ENCODE measurements at places on chromosomes 7 and 10.

- DNase-seq, result no peak
Observed at GRCh38 chr10:70494536-70494935, 16.0 kb downstream of the PALD1 start.

DNA sequence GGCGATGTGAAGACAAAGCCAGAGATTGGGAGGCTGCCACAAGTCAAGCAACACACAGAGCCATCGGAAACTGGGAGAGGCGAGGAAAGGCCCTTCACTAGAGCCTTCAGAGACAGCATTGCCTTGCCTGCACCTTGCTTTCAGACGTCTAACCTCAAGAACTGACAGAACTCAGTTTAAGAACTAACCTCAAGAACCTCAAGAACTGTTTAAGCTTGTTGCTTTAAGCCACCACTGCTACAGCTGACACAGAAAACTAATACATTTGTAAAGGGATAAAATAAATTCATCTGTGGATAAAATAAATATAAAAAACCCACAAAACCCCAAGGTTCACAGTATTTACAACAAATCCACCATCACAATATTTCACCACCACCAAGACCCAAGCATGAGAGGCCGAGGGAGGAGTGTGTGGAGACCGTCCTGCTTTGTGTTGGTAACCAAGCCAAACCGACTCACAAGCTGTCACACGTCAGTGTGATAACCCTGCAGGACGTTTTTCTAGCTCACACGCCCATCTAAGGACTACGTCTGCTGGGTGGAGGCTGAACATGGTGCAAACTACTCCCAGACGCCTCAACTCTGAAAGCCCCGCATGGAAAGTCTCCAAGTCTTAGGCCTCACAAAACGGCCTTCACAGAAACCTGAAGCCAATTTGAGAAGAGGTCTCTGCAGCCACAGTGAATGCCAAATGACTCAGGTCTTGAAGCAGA lies 116.8 kb downstream of the ABLIM1 start:
- no peak for DNase-seq

DNA sequence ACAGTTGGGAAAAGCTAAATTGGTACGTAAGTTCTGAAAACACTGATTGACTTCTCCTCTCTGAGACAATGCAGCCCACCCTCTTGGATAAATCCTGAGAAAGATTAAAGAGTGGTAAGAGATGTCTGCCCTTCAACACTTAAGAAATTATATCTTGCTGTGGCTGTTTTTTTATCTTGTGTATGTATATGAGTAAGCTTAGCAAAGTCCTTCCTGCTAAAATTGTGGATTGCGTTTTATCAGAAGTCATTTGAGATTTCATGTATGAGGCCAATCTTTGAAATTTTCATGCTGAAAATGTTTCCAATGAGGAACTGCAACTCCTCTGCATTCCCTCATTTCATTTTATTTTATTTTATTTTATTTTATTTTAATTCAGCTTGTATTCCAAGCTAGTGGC lies 106.2 kb upstream of the INHBA start:
- no peak for DNase-seq

DNA sequence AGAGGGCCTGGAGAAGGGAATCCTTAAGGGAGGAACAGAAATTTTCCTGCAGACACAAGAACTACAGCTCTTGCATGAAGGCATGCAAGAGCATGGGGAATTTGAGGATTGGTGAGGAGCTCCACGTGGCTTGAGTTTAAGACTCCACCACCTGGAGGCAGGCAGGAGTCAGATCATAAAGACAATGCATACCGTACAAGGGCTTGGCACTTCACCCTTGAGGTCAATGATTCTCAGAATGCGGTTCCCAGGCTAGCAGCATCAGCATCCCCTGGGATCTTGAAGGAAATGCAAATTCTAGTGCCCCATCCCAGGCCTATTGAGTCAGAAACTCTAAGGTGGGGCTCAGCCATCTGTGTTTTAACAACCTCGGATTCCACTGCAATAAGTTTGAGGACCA lies 143.8 kb downstream of the C7orf25 start:
- no peak for DNase-seq

DNA sequence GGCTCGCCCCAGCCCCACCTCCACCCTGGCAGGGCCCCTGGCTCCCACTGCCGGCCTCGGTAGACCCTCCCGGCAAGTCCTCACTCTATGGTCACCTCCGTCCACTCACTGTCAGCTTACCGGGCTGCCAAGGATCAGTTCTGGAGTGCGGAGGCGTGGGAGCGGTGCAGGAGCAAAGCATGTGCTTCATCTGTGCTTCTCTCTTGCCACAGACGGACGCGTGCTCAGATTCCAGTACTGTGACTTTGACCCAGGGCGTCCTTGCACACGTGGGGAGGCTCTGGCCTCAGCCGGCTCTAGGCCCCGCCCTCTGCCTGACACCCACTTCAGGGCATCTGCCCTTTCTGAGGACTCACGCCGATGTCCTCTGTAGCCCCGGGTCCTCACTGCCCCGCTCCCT lies 547.5 kb upstream of the FOXK1 start:
- no peak for DNase-seq

DNA sequence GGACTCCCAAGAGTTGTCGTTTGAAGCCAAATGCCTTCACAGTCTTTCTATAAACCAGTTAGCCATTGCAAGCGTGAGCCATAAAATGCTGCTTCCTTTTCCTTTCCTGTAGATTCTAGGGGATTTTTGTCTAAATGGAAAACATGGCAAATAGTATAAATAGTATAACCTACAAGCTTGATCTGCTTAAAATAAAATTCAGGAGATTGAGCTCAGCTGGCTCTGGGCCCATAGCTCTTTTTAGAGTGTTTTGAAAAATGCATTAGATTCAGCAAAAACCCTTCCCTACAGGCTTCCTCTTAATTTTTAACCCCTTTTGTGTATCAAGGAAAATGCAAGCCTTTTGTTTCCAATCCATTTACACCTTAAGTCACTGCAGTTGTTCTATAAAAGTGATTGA lies 190.1 kb upstream of the GDF10 start:
- no peak for DNase-seq

DNA sequence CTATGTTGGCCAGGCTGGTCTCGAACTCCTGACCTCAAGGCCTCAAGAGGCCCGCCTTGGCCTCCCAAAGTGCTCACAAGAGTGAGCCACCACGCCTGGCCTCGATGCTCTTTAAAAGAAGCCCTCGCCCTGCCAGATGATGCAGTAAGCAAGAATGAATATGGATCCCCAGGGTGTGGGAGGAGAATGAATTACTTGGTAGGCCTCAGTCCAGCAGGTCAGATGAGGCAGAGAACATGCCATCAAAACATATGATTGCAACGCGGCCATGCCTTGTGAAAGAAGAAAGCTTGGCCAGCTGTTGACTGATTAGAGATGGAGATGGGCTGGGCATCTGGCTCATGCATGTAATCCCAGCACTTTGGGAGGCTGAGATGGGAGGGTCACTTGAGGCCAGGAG lies 68.7 kb downstream of the CAMK1D start:
- no peak for DNase-seq

GRCh38 chr10:78980354-78980753 lies 88.4 kb upstream of the ZMIZ1 start:
- DNase-seq, result no peak

DNA sequence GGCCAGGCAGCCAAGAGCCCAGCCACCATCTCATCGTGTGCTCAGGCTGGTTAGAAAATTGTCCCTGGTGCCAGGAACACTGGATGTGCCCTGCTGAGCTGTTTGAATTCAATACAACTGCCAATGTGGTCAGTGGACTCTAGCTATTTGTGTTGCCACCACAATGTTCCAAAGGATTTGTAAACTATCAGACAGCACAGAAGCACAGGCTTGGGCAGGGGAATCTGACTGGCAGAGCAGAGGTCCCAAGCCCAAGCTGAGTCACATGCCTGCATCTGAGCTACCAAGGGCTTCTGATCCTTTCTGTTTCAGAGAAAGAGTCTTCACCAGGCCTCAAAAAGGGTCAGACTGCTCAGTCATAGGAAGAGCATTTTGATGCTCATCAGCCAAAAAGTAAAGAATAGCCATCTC lies 232.1 kb upstream of the SEMA3C start:
- no peak for DNase-seq

DNA sequence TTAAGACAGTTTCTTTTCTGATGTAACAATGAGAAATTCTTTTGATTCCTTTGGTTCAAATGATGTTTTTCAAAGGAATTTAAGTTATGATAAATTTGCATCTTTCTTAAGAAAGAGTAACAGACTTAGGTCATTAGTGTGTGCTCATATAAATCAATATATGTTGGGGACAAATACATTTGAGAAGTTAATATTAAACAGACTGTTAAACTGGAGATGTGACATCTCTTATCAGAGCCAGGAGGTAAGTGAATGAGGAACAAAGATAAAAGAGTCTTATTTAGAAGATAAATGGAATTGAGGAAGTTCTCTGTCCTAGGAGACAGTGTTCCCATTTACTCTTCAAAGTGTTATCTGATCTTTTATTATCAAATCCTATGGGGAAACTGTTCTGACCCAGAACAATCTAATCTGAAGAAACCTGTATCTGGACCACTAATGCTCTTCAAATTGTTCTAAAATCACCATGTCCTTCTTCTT lies 104.8 kb upstream of the LAMB4 start:
- DNase-seq, result no peak

GRCh38 chr10:88598055-88598454 lies 11.5 kb downstream of the LIPJ start:
- no peak for DNase-seq

- no peak for DNase-seq
Observed at GRCh38 chr7:94040254-94040653, 36.1 kb upstream of the BET1 start.

GRCh38 chr7:74018246-74018895 lies 9.6 kb upstream of the ELN start:
- no peak for DNase-seq

GRCh38 chr7:120714945-120715344 lies 143.0 kb downstream of the TSPAN12 start:
- no peak for DNase-seq

- DNase-seq, result no peak
Observed at GRCh38 chr7:55558962-55559920, 13.1 kb downstream of the VOPP1 start.

DNA sequence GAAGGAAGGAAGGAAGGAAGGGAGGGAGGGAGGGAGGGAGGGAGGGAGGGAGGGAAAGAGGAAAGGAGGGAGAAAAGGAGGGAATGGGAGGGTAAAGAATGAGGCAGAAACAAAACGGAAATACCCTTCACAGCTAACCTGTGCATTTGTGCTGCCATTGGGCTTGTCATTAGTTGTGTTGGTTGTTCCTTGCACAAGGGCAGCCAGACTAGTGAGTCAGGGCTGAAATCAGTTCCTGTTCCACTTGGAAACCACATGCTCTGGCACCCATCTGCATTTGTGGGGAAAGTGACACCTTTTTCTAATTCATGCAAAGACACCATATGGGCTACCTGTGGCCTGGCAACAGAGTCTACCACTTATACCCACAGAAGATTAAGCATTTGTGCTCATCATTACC lies 1004.0 kb upstream of the C7orf33 start:
- DNase-seq, result no peak

DNA sequence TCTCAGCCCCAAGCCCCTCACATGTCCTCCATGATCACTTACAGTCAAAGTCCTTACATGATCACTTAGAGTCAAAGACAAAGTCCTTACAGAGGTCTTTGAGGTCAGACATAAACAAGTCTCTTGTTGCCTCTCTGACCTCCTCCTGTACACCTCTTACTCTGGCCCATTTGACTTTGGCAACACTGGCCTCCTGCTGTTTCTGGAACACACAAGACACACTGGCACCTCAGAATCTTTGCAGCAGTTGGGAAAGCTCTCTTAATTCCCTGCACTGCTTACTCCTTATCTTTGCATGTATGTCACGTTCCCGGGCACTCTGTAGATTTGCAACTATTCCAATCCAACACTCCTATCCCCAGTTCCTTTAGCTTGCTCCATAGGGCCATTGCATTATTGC lies 102.3 kb downstream of the NSUN6 start:
- no peak for DNase-seq

- DNase-seq, result no peak
Observed at GRCh38 chr7:75621124-75621523, 117.6 kb downstream of the HIP1 start.

GRCh38 chr10:116713846-116714245 lies 28.5 kb downstream of the HSPA12A start:
- no peak for DNase-seq

- DNase-seq, result no peak
Observed at GRCh38 chr10:54666192-54666591, 134.8 kb downstream of the PCDH15 start.

- DNase-seq, result no peak
Observed at GRCh38 chr10:56298941-56299340, 62.1 kb downstream of the ZWINT start.

GRCh38 chr10:99555371-99555770 lies 22.6 kb downstream of the NKX2-3 start:
- no peak for DNase-seq

DNA sequence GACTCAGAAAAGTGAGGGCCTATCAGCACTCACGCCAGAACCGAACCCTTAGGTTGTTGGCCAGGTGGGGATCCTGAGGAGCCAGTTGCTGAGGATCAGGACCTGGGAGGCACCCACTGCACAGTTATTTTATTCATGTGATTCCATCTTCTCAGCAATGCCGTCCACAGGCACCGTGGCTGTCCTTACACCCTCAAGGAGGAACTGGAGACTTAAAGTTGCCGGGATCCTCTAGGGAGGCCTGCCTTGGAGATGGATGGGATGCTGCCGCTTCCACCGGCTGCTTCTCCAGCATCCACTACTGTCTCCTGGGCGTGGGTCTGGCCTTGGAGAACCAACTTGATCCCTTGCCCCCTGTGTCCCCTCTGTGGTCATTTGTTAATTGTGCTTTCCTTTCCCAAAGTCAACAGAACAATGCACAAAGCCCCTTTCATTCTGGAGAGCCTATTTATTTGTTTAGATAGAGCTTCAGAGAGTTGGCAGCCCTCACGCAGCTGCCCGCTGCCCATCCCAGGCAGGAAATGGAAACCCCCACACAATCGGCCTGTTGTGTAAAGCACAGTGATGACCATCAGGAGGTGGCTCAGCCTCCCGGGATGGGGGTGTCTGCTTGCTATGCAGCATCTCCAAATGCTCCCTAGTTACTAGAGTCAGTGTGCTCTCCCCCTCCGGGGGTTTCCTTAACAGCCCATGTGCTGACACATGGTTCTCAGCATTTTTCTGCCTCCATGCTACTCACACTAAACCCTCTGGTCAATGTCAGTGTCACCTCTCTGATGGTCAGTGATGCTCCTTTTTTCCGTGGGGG lies 52.9 kb upstream of the IGFBP3 start:
- DNase-seq, result no peak

DNA sequence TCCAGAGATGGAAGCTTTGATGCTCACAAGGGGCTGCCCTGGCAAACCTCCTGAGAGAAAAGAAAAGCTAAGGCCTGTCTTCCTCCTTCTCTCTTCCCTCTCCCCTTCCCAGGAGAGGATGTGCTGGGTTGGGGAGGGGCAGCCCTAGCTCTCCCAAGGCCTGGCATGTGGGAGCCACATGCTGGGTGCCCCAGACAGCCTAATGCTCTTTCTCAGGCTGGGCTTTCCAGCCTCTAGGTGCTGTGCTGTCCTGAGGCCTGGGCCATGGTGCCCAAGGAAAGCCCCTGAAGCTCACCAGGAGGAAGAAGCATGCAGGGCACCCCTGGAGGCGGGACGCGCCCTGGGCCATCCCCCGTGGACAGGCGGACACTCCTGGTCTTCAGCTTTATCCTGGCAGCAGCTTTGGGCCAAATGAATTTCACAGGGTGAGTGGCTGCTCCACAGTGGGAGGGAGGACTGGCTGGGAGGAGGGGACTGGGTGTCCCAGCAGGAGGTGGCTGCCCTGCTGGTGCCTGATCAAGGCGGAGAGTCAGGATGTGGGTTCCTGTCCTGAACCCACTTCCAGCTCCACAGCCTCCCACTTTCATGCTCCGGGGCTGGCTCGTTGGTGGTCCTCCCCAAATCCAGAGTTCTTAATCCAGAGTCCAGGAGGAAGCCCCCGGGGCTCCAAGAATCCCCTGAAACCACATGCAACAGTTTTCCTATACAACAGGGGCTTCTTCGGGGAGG lies 1.7 kb downstream of the CPA5 start:
- DNase-seq, result no peak

GRCh38 chr7:50362712-50363282 lies 58.3 kb downstream of the IKZF1 start:
- DNase-seq, result no peak
